OCI-M1 (cell line): ENCODE measurements at places on chromosomes 7 and 10.

DNA sequence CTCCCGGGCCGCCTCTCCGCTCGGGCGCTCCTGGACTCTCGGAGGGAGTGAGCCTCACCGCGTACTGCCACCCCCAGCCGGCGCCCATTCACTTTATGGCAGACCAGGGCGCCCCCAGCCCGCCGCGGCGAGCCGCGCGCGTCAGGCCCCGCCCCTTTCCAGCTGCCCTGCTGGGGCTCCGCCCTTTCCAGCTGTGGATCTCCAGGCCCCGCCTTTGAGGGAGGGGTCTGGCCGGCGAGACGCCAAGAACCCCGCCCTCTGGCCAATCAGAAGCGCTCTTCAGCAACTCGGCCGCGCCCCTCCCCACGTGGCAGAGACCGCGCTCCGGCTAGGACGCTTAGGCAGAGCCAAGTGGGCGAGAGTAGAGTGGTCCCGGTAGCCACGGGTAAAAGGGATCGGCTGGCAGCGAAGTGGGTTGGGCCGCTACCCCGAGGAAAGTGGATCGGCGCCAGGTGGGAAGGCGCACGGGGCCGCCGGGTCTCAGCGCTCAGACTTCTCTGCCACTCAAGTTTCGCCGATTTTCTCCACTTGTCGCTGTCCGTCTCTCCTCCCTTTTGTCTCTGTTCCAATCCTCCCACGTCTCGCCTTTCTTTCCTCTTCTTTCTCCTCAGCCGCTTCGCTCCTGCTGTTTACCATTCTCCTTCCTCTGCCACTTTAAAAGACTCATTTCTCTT is at the start of gene PITX3:
TSS of gene PITX3 (minus strand) at position 69 of the 674 bp plus-strand sequence. CDS start 9,432 bp downstream, outside the sequence.
- peak; percentile 98 for DNase-seq

DNA sequence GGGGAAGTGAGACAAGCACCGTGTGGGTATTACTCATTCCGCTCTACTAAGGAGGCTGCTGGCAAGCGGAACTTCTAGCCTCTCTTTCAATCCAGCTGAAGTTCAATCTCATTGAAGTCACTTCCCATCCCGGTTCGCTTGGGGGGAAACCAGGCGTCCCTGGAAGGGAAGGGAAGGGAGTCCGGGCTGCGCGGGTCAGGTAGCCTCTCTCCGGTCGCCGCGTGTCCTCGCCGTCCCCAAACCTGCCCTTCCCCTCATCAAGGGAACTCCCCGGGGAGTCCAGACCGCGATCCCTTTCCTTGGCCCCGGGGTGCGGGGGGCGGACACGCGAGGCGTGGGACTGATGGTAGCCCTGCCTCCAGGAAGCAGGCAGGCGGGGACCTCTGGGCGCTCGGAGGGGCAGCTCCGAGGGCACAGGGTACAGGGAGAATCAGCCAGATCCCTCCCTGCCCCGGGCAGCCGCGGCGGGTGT is 598 bp upstream of the ZEB1 start:
- no peak for DNase-seq

DNA sequence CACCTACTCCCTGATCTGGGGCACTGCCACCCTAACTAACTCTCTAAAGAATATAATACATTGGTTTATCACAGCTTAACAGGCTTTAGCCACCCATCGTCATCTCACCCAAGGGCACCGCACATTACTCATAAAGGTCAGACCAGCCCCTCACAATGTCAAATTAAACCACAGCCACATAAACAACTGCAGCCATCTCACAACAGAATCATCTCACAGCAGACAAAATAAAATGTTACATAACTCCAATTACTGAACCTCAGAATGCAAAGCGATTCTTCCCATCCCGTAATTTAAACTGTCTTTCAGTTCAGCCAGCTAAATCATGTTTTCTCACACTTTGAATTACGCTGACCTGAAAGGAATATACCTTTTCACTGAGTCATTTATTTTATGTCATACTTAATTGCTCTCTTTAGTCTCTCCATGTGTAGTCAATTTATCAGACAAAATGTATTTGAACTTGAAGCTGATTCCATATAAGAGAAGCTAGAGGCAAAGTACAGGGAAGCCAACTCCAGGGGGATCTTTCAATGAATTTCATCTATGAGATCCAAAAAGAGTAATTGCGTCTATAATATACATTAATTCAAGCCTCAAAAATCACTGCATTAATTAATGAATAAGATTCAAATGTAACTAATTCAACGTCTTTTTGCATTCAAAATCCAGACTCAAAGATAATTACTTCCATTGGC is 96.9 kb upstream of the NEBL start:
- DNase-seq = no peak

DNA sequence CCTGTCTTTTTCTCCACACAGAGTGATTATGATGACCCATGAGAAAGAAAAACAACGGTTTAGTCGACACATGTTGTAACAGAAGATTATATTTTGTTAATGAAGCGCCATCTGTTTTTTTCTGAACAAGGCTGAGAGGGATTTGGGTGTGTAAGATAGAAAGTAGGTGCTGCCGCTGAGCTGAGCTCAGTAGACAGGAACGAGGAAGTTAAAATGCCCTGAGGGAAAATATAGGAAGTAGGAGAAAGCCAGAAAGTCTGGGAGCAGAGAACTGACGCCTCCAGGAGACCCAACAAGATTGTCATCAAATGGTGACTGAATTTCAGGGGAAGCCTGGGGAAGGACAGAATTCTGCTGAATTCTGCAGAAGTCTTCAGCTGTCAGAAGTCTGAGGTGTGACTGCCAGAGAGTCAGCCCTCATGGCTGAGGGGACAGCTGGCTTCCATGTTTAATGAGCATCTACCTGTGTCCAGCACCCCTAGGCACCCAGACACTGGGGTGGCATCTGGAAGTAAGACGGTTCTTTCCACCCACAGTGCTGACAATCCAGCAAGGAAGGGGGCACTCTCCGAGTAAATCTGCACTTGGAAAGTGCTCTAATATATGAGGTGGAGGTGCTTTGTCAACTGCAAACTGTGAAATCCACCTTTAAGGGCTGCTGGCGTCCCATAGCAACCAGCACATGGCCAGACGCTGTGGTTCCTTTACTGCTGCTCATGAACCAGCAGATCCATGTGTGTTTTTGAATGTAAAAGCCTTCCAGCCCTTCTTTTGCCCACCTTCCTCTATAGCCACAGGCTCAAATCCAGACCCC is 12.5 kb upstream of the TSPAN15 start:
- DNase-seq = peak; percentile 38

GRCh38 chr10:22343731-22344130 is 1.6 kb upstream of the SPAG6 start:
- no peak for DNase-seq

DNA sequence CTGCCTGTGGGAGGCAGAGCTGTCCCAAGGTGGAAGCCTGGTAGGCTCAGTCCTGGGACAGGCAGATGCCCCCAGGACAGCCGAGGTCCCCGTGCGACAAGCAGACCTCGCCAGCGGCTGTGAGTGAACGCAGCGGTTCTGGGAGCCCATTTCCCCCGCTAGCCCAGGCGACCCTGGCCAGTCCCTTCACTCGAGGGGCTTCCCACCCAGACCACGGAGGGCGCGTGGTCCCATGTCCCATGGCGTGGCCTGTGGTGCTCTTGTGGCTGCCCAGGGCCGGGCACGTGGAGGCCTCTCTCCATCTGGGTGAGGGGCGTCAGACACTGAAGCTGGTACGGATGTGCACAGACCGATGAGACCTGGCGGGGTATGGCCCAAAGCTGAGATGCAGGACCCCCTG is 67.9 kb downstream of the ELFN1 start:
- DNase-seq = no peak

- DNase-seq = peak; percentile 61
These were observed 36.9 kb downstream of the WASL start for GRCh38 chr7:123711832-123712293.

DNA sequence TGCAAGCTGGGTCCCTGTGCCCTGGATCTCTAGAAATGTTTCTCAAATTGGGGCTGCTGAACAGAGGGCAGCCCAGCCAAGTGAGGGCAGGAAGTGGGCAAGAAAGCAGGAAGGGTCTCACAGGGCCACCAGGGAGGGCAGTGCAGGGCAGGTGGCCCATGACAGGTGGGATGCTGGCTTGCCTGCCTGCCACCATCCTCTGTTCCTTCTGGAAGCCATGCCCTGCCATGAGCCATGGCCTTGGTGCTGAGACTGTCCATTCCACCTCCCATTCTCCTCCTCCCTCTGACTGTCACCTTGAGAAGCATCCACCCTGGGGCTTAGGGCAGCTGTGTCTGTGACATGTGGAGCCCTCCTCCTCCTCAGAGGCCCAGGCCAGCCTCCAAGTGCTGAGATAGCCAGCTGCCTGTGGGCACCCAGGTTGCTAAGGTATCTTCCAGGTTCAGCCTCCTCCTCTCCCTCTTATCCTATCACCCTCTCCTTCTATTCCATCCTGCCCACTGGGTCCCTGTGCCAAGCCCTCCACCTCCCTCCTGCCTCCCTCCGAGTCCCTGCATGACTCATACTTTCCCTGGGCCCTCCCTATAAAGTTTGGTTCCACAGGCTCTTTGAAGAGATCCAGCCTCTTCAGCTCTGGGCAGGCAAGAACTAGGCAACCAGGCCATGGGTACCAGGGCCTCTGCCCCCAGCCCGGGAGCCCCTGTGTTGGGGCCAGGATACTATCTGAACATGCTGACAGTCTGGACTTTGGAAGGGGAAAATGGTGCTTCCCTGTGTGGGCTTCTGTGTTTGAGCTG is 1.3 kb downstream of the VSIR start:
- DNase-seq = peak; percentile 65

DNA sequence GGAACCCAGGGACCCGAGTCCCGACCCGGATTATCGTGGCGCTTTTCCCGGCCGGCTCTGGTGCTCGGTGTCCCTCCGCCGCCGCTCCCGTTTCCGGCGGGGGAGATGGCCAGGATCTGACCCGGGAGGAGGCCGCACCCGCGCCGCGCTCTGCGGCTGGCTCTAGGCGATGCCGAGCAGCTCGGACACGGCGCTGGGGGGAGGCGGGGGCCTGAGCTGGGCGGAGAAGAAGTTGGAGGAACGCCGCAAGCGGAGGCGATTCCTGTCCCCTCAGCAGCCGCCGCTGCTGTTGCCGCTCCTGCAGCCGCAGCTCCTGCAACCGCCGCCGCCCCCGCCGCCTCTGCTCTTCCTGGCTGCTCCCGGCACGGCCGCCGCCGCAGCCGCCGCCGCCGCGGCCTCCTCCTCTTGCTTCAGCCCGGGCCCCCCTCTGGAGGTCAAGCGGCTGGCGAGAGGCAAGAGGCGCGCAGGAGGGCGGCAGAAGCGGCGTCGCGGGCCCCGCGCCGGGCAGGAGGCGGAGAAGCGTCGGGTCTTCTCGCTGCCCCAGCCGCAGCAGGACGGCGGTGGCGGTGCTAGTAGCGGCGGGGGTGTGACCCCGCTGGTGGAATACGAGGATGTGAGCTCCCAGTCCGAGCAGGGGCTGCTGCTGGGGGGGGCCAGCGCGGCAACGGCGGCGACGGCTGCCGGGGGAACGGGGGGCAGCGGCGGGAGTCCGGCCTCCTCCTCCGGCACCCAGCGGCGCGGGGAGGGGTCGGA is 593 bp downstream of the CDK13 start:
- peak; percentile 66 for DNase-seq

DNA sequence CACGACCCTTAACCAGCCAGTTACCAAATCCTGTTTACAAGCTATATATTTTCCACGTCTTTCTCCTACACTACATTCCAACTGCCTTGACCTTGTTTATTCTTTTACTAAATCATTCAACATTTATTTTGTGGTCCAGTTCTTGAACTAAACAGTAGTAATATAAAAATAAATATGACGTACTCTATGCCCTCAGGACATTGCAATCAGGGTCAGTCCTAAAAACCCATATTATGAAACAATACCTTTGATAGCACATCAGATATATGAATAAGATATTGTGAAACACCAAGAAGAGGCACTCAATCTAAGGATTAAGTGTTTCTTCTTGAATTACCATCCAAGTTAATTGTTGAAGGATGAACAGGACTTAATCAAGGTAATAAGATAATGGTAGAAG is 52.5 kb upstream of the WNT16 start:
- DNase-seq = no peak

DNA sequence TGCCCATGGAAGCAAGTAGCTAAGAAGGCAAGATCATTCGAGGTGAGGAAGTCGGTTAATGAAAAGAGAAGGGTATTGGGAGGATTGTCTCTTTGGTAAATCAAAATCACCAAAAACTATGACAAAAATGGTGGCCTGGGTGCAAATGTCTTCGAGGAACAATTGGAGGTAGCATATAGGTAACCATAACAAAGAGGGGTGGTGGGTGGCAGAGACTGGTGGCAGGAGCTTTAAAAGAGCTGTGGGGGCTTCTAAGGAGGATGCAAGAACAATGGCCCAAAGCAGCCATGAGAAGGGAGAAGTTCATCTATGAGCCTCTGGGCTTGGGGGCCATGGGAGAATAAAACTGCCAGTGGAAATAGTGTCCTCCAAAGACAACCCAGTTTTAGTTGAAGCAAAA is 172.2 kb upstream of the PDE1C start:
- DNase-seq = no peak
